ENCODE measurements at places on chromosomes 1 and 21. TPM values are rescaled to one million over a fixed set of nuclear protein-coding genes. Genes with fewer than 3 reads are reported as not detected.

GRCh38 chr1:212205843-212206242 lies 79.4 kb upstream of the PPP2R5A start:
- DNase-seq, result no peak

GRCh38 chr1:200147742-200148141 lies 120.2 kb downstream of the NR5A2 start:
- no peak for DNase-seq

Gene F3
- total RNA-seq, result 0.44 TPM

Gene KCNJ15
- total RNA-seq, result 0.17 TPM

Measured in CD4-positive, alpha-beta memory T cell (primary cell).